ENCODE measurements at places on chromosomes 5 and 9.

DNA sequence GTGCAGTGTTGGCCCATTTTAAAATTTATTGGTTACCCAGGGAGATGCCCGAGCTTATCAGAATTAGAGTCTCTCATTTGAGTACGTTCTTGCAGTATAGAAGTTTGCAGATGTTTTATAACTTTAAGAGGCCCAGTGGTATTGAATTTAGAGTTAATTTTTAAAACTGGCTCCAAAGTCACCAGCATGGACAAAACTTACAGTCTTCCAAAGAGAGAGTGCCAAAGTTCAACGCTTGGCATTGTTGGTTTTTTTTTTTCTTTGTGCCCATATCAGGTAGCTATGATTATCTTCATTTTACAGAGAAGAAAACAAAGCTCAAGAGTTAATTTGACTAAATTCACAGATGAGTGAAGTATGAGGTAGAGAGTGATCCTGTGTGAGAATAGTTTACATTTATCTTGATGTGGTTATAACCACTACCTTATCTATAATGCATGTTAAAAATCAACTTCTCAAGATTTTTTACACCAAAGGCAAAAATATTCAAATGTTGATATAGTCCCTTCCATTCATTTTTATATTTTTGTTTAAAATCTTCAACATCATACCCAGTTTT is 273.7 kb upstream of the DMRT1 start:
- no peak for DNase-seq

DNA sequence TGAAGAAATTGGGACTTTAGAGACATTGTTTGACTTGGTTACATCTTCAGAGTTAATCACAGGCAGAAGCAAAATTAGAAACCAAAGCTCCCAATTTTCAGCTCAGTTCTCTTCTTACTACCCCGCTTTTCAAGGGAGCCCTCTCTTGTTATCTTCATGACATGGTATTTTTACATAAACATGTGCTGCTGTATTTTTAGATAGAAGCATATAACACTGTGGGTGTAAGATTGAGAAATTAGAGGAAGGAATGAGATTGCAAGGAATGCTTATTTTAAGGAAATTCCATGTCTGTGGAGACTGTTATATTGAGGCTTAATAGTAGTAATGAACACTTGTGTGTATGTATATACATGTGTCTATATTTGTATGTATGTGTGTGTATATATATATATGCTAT is 401.6 kb downstream of the TMEM232 start:
- no peak for DNase-seq

DNA sequence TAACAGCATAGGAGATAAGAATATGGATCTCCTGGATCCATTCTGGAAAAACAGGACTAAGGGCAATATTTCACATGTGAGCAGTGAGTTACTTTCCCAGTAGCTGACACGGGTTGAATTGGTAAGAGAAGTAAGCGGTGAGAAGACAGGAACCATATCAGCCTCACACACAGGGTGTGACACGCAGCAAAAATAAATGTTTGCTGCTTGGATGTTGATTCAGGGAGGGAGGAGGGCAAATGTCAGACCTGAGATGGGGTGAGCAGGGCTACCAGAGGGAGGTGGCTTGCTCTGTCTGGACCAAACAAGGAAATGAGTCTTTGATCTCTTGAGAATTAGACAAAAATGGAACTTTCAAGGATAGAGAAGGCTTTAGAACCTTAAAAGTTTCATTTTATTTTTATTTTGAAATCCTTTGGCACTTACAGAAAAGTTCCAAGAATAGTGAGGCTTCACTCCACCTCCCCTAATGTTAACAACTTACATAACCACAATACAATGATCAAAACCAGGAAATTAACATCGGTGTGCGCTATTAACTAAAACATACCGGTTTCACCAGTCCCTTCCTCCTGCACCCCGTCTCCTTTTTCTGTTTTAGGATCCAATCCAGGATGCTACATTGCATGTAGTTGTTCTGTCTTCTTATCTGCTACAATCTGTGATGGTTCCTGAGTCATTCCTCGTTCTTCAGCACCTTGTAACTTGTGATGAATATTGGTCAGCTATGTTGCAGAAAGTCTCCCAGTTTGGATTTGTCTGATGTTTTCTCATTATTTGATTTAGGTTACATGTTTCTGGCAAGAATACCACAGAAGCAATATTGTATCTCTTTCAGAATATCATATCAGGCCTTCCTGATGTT is 20.5 kb upstream of the ARHGEF28 start:
- DNase-seq: no peak

- no peak for DNase-seq
These were observed 59.2 kb downstream of the DAPK1 start for GRCh38 chr9:87556821-87557220.

DNA sequence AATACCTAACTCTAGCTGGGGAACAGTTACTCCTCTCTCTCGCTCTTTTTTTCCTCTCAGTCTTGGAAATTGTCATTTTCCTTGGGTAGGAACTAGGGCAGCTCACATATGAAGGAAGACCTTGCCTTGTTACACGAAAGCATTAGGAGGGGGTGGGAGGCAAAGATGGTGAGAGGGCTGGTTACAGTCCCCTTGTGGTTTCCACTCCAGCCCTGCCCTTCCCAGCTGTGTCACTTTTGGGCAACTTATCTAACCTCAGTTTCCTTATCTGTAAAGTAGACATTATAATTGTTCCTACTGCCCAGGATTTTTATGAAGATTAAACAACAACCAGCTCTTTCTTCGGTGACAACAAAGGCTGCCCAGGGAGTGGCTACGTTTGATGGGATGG is 196.2 kb upstream of the CLINT1 start:
- DNase-seq: peak; percentile 22

GRCh38 chr5:95686651-95687050 is 3.9 kb upstream of the SPATA9 start:
- no peak for DNase-seq

DNA sequence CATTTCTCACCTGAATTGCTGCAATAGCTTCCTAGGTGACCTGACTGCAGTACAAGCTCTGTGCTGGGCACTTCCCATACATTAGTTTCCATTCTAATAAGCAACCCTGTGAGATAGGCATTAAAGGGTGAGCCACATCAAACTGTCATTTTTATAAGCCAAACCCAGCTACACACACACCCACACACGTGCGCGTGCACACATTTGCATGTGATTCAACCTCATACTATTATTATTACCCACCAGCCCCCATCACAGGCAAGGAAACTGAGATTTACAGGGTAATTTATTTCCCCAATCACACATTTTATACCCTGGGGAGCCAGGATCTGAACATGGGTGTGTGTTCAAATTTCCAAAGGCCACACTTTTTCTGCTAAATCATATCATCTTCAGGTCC is 93.6 kb downstream of the TTLL11 start:
- no peak for DNase-seq

GRCh38 chr9:137034709-137035506 is 3.0 kb upstream of the FUT7 start:
- peak; percentile 82 for DNase-seq

GRCh38 chr5:148725675-148726074 is 71.3 kb upstream of the HTR4 start:
- no peak for DNase-seq

- no peak for DNase-seq
These were observed 10.3 kb upstream of the NOTCH1 start for GRCh38 chr9:136556166-136556565.

GRCh38 chr5:138948471-138949222 is 73.5 kb upstream of the LRRTM2 start:
- no peak for DNase-seq

- DNase-seq: peak; percentile 39
These were observed 437.5 kb downstream of the TMEM232 start for GRCh38 chr5:110288766-110289511.

GRCh38 chr5:93601802-93602155 is 18.8 kb downstream of the NR2F1 start:
- no peak for DNase-seq

DNA sequence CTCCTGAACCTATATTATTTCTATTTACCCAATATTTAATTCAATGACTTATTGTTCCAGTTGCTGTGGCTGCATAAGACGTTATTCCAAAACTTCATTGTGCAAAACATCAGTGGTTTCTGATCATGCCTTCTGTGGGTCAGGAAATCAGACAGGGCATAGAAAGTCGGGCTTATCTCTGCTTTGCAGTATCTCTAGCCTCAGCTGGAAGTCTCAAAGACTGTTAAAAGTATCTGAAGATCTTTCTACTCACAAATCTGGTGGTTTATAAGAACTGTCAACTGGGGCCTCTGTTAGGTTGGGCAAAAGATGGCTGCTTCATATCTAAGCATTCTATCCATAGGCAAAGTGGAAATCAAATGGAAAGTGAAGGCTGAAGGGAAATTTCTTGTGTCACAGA is 687.7 kb upstream of the ARRDC3 start:
- no peak for DNase-seq

- no peak for DNase-seq
These were observed 428.8 kb downstream of the CHSY3 start for GRCh38 chr5:130333089-130333488.

GRCh38 chr9:112558476-112558875 is 71.8 kb downstream of the KIAA1958 start:
- no peak for DNase-seq

DNA sequence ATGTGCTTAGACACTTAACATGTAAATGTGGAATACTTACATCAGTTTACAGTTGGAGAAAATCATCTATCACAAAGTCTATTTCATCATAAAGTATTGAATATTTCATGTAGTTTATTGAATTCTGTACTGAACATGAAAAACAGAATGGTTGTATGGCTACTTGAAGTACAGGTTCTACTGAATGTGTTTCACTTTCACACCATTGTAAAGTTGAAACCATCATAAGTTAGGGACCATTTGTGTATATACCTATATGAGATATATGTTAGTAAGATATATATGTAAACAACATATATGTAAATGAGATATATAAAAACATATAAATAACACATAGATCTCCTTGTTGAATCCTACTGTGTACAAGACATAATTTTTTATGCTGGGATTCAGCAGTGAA is 63.0 kb upstream of the TAF11L2 start:
- no peak for DNase-seq

DNA sequence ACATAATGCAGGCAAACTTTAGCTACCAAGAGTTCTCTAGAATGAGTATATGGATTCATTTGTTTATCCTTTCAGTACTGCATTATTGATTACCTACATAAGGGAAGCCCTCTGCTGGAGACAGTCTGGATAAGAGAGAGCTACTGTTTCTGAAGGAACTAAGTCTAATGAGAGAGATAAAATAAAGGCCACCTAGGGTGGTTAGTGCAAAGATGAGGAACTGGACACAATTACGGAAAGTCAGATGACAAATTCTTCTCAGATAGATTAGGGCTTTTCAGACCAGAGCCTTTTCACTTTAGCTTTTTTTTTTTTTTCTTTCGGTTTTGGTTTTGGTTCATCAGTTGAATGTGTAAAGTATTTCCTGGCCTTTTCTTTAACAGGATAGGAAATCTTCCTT is 31.3 kb downstream of the ISOC1 start:
- DNase-seq: no peak

DNA sequence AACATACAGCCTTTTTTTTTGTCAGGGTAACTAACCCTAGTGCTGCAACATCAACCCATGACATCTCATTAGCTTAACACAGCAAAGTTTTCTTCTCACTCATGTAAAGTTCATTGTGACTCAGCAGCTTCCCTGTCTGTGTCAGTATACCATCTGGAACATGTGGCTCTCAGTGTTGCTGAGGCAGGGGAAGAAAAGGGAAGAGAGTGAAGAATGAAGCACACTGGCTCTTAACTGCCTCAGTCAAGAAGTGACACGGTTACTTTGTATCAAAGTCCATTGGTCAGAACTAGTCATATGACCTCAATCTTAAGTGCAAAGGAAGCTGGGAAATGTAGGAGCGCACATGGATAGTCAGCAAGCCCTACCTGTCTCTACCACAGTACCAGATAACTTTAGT is 185.0 kb upstream of the ELL2 start:
- DNase-seq: no peak

DNA sequence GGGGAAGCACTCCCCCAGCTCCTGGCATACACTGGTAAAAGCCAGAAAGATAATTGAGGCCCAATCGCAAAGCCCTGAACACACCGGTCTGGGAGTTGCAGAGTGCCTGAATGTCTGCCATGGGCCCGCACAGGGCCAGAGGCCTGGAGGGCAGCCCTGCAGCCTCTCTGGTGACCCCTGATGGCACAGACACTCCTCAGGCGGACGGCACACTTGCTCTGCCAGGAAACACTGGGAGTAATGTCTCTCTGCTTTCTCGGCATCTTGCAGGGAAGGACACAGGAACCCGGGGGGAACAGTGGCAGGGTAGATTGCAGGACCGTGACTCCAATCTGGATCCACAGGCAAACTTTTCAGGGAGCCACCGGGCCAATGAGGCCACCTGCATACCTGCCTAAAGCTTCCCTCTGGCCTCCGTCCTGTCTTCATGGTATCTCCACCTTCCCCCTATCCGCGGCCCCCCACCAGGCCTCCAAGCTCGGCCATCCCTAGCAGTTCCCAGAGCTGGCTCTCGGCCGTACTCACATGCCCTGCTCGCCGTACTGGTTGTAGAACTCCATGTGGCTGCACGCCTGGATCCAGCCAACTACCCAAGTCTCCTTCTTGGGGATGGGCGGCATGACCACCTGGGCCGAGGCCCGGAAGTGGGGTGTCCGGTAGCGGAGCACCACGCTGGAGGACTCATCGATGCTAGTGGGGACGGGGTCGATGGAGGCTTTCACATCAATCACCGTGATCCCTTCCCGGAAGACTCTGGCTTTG is 797 bp downstream of the FAM78A start:
- peak; percentile 53 for DNase-seq

GRCh38 chr9:124045830-124046177 is 34.2 kb downstream of the LHX2 start:
- DNase-seq: no peak

DNA sequence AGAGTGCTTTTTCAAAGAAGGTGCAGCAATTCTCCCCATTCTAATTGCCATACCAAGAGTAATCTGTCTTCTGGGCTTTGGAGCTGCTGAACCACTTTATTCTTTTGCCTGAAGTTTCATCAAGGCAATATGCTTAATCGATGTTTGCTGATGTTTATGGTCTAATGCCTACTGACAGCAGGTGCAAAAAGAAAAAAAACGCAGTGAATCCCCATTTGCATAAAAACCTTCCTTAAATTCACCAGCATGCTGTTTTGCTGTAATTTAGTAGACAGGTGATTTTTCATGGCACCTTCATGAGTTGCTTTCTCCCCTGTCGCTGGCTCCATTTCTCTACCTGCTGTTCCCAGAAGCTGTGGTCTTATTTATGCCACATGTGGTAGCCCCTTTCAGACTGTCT is 83.1 kb upstream of the MAST4 start:
- no peak for DNase-seq

- no peak for DNase-seq
These were observed 17.4 kb upstream of the OBP2B start for GRCh38 chr9:133226219-133227171.

GRCh38 chr9:90303655-90304054 is 339.0 kb downstream of the DIRAS2 start:
- no peak for DNase-seq

GRCh38 chr5:132323202-132323601 is 29.0 kb downstream of the SLC22A4 start:
- DNase-seq: no peak

- DNase-seq: peak; percentile 55
These were observed 202.7 kb upstream of the NR3C1 start for GRCh38 chr5:143606043-143606752.

All from DND-41 (cell line).